ENCODE measurements at places on chromosomes 11 and 22. TPM values are rescaled to one million over a fixed set of nuclear protein-coding genes. Genes with fewer than 3 reads are reported as not detected.

Gene MS4A15
- 0.04 TPM for polyA plus RNA-seq

Gene KDELR3
- 47.2 TPM for polyA plus RNA-seq

Gene GLB1L2
- polyA plus RNA-seq = 6.7 TPM

Gene RPS25
- 1,295 TPM for polyA plus RNA-seq

- DNase-seq = no peak
Observed at GRCh38 chr22:34639911-34640310, 426.0 kb upstream of the ISX start.

DNA sequence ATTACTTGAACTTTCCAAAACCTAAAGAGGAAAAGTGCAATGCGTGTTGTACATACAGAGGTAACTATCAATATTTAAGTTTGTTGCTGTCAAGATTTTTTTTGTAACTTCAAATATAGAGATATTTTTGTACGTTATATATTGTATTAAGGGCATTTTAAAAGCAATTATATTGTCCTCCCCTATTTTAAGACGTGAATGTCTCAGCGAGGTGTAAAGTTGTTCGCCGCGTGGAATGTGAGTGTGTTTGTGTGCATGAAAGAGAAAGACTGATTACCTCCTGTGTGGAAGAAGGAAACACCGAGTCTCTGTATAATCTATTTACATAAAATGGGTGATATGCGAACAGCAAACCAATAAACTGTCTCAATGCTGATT lies 2.1 kb downstream of the ADM start:
- DNase-seq = peak; percentile 16

GRCh38 chr11:65131417-65131776 lies 2.9 kb downstream of the SYVN1 start:
- DNase-seq = no peak

GRCh38 chr22:49331223-49331815 lies 496.4 kb downstream of the BRD1 start:
- no peak for DNase-seq

DNA sequence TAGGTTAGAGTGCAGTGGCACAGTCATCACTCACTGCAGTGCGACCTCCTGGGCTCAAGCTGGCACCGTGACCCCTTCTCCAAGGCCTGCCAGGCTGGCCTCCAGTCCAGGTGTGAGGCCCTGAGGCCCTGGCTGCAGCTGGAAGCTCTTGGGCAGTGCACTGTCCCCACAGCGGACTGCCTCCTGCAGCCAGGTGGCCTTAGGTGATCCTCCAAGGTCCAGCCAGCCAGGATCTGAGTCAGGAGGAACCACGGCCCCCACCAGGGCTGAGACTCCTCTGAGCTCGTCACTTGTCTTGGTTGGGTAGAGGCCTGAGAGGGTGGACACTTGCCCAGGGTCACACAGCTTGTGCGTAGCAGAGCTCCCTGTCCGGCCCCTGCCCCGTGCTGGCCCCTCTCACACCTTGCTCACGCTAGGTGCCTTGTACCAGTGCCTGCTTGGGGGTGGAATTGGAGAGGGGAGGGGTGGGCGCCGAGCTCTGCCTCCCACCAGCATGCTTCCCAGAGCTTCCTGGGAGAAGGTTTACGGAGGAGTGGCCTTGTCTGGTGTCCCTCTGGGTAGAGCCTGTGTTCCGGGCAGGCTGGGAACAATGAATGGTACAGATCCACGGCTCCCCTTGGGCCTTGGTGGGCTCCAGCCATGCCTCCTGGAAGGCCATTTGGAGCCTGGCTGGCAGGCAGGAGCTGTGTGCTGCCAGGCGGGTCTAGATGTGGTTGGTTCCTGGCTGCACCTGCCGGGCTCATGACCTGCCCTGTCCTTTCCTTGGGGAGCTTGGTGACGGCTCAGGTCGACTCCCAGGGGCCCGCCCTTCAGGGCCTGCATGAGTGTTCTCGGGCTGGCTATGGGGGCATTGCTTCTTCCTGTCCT lies 20.6 kb downstream of the KCNQ1 start:
- no peak for DNase-seq

DNA sequence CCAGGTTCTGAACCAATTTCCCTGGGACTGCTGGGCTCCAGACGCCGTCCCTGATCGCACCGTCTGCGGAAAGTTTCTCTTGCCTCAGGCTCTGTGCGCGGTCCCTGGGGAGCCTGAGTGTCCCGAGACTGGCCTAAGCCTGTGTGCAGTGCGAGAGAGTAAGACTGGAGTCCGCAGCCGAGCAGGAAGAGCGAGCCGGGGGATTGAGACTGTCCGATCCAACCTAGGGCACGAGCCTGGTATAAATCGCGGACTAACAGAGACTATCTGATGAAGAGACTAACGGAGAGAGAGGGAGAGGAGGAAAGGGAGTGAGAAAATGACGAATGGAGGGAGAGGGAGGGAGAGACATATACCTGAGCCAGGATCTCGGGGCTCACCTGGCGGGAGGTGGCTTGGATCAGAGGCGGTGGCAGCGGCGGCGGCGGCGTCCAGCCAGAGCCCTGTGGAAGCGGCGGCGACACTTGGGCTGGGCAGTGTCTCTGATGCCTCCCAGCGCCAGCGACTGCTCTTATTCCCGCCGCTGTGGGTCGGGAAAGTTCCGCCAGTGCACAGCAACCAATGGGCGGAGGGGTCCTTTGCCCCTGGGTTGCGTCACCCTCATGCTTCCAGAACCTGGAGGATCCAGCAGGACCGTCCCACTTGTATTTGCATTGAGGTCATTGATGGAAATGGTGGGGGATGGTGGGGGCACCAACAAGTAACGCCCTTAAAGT lies at the start of gene CALCA:
Gene CALCA (minus strand): TSS at position 487 of the 716 bp plus-strand sequence. CDS start 1,159 bp downstream, outside the sequence.
- DNase-seq = no peak

DNA sequence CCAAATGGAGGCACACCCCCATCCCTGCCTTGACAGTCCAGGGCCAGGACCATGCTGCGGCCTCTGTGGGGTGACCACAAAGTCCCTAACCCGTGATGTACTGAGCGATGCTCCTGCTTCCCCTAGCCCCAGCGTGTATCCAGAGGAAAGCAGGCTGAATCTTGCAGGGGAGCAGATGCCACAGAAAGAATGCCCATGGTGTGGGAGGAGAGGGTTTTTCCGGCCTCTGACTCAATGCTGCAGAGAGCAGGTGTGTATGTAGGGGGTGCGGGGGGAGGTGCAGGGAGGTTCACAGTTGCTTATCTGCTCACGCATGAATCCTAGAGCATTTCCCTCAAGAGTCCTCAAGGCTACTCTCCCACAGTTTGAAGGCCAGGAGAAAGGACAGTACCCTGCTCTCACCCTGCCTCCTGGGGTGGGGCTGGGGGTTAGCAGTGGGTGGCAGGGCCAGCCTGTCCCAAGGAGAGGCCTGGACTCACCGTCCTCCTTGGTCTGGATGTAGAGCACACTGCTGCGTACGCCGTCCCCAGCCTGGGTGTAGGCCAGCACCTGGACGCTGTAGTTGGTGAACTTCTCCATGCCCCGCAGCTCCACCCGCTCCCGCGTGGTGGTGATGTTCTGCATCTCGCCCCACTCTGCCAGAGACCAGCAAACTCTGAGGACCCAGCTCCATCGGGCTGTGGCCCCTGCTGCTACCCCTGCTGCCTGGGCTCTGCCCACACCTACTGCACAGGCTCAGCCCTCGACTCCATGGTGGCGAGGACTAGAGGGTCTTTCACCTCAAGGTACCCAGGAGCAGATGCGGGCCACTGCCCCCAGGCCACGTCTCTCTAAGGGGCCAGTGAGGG lies 130.8 kb downstream of the CEP164 start:
- peak; percentile 9 for DNase-seq

DNA sequence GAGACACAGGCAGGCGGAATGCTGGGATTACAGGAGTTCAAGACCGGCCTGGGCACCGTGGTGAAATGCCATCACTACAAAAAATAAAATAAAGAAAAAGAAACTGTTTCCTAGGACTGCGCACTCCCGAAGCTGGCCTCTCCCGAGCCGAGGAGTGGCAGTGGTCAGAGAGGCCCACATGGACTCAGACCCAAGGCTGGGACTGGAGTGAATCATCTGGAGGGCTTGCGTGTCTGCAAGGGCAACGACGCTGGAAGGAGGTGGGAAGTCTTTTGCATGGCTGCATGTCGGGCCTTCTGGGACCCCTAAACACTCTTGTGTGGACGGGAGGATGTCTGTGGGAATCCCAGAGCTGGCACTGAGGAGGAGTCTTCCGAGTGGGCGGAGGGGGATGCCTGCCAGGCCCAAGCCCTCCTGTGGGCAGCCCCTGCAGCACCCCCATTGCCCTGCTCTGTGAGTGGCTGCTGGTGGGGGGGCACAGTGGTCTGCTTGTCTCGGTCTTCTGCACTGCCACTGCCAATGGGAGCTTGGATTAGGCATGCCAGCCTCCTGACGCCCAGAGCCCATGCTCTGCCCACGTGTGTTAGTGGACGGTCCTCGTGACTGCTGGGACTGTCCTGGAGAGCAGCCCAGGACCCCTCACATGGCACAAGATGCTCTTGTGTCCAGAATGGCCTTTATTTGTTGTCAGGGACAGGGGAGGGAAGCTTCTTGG lies 1.8 kb upstream of the AP2A2 start:
- no peak for DNase-seq

GRCh38 chr11:109307366-109307765 lies 114.6 kb upstream of the C11orf87 start:
- DNase-seq = no peak
